ENCODE measurements at places on chromosomes 1 and 21.

DNA sequence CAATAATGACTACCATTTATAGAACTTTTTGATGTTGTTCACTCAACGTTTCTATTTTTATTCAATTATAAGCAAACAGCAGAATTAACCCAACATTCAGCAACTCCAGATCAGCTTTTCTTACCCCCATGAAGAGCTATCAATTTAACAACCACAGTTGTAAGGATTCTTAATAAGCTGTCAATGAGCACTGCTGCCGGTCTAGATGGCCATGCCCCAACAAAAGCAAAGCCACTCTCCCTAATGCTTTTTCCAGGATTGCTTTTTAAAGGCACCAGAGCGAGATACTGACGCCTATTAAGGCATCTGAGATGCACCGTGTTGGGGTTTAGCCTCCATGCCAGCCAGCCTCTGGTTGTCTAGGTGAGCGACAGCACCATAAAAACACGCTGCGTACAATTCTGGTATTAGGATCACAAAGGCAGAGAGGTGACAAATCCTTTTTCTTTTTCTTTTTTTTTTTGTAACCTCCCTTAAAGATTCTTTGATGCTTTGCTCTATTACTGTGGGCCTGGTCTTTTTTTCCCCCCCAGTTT, 39.5 kb downstream of the PTPRC start:
- no peaks in the 10 kb centered on the region for H3K27me3 ChIP-seq
- H3K36me3 ChIP-seq: no peaks in the 10 kb centered on the region
- H3K4me1 ChIP-seq: no peaks in the 10 kb centered on the region

- H3K4me3 ChIP-seq: no peak overlapping the region
- H3K27ac ChIP-seq: no peak overlapping the region
- H3K4me1 ChIP-seq: peaks cover 44% of the 10 kb centered on the region
Observed at GRCh38 chr1:54460861-54461387, 54.7 kb upstream of the SSBP3 start.

GRCh38 chr1:24235921-24236788, 49.1 kb upstream of the IFNLR1 start:
- no peak overlapping the region for H3K4me3 ChIP-seq
- no peaks in the 10 kb centered on the region for H3K36me3 ChIP-seq
- peaks cover 26% of the 10 kb centered on the region for H3K4me1 ChIP-seq
- peak overlapping the region; percentile 36 for H3K27ac ChIP-seq
- H3K27me3 ChIP-seq: no peaks in the 10 kb centered on the region

- no peak for DNase-seq
- no peaks in the 10 kb centered on the region for H3K36me3 ChIP-seq
- H3K27ac ChIP-seq: no peak overlapping the region
- no peak overlapping the region for H3K4me3 ChIP-seq
- H3K4me1 ChIP-seq: no peaks in the 10 kb centered on the region
- H3K27me3 ChIP-seq: no peaks in the 10 kb centered on the region
Observed at GRCh38 chr1:9573723-9574122, 15.0 kb upstream of the TMEM201 start.

- DNase-seq: no peak
- no peak overlapping the region for H3K27ac ChIP-seq
- no peaks in the 10 kb centered on the region for H3K4me1 ChIP-seq
Observed at GRCh38 chr1:226980565-226981385, 40.7 kb downstream of the COQ8A start.

GRCh38 chr21:35578347-35578782, 482.0 kb downstream of the SETD4 start:
- no peak overlapping the region for H3K27ac ChIP-seq
- H3K36me3 ChIP-seq: no peaks in the 10 kb centered on the region
- H3K4me1 ChIP-seq: no peaks in the 10 kb centered on the region
- no peaks in the 10 kb centered on the region for H3K27me3 ChIP-seq
- DNase-seq: no peak

DNA sequence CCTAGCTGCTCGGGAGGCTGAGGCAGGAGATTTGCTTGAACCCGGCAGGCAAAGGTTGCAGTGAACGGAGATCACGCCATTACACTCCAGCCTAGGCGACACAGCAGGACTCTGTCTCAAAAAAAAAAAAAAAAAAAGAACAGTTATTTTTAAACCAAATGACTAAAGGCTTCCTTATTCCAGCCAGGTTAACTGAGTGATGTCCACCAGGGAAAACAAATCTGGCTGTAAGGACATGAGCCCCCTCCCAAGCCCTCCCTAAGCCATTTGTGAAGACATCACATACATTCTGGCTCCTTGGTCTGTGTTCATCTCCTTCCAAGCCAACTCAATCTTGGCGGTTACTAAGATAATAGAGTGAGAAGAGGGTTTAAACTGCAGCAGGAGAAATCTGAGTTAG, 8.2 kb downstream of the TMCC2 start:
- no peak overlapping the region for H3K4me3 ChIP-seq
- H3K27me3 ChIP-seq: no peaks in the 10 kb centered on the region
- DNase-seq: no peak
- H3K4me1 ChIP-seq: no peaks in the 10 kb centered on the region
- H3K36me3 ChIP-seq: no peaks in the 10 kb centered on the region
- no peak overlapping the region for H3K27ac ChIP-seq

DNA sequence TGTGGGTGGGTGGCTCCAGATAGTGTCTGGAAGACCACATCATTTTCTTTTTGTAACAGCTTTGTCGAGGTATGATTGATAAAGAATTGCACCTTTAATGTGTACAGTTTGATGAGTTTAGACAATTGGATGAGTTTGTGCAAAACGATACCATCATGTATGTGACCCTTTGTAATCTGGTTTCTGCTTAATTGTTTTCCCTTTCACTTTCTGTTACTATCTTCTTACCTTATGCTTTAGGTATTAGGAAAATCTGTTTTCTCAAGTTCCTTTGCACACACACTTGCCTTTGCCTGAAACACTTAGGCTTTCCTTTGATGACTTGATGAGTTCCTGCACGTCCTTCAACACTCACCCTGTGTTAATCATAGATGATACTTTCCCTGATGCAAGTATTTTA, 6.8 kb downstream of the OR10Z1 start:
- peaks cover 4% of the 10 kb centered on the region for H3K27me3 ChIP-seq
- DNase-seq: no peak
- H3K4me3 ChIP-seq: no peak overlapping the region
- H3K36me3 ChIP-seq: no peaks in the 10 kb centered on the region
- no peak overlapping the region for H3K27ac ChIP-seq

- peaks cover 3% of the 10 kb centered on the region for H3K4me1 ChIP-seq
- peak overlapping the region; percentile 90 for H3K4me3 ChIP-seq
- DNase-seq: peak; percentile 50
- peak overlapping the region; percentile 99 for H3K27ac ChIP-seq
- H3K36me3 ChIP-seq: peaks cover 25% of the 10 kb centered on the region
- no peaks in the 10 kb centered on the region for H3K27me3 ChIP-seq
Observed at GRCh38 chr1:43651902-43652301, 2.0 kb downstream of the KDM4A start.

- no peaks in the 10 kb centered on the region for H3K27me3 ChIP-seq
- DNase-seq: no peak
- no peak overlapping the region for H3K27ac ChIP-seq
- H3K36me3 ChIP-seq: no peaks in the 10 kb centered on the region
- no peaks in the 10 kb centered on the region for H3K4me1 ChIP-seq
- H3K4me3 ChIP-seq: no peak overlapping the region
Observed at GRCh38 chr21:45791562-45792418, 148.3 kb downstream of the PCBP3 start.

All from small intestine (tissue), 16 donors.